NCI-H187 (cell line): ENCODE measurements at places on chromosomes 5 and 9.

- no peak for DNase-seq
These were observed 35.4 kb upstream of the MSH3 start for GRCh38 chr5:80619086-80619485.

- DNase-seq, result no peak
These were observed 333.4 kb downstream of the ICE1 start for GRCh38 chr5:5755888-5756287.

DNA sequence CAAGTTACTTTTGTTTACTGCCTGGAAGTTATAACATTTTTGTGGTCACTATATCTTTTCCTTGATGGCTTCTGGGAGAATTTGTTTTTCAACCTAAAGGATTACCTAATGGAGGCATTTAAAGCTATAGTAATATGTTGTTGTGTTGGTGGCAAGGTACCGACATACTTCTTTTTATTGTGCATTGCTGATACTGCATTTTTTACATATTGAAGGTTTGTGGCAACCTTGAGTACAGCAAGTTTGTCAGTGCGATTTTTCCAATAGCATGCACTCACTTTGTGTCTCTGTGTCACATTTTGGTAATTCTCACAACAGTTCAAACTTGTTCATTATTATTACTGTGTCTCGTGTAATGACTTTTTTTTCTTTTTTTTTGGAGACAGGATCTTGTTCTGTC, 246.3 kb downstream of the LRRC70 start:
- DNase-seq, result no peak

DNA sequence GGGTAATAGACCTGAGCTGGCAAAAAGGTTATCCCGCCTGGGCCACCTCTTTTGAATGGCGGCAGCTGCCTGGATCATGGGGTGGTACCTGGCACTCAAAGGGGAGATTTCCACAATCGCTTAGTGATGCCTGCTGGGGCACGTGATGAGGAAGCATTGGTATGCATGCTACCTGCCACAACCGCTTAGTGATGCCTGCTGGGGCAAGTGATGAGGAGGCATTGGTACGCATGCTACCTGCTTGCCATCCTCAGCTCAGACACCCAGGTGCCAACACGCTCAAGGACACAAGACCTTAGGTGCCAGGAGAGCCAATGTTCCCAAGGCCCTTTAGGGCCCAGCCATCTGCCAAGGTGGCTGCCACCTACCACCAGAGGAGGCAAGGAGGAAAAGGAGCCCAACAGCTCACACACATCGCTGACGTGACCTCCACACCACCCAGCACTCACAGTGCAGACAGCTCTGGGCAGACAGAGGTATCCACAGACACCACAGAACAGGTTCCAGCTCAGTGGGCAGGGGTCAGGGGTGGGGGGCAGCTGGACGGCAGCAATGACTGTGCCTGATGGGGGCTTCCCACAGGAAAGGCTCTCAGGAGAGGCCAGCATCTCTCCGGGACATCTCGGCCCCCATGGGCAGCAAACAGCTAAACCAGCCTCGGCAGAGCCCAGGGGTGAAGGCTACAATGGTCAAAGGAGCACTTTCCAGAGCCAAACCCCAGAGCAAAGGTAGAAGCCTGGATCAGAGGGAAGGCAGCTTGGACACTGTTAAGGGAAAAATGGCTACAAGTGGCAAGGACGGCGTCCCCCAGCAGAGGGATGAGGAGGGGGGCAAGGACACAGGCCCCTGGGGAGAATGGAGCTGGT, 43.0 kb upstream of the SARDH start:
- DNase-seq, result no peak

DNA sequence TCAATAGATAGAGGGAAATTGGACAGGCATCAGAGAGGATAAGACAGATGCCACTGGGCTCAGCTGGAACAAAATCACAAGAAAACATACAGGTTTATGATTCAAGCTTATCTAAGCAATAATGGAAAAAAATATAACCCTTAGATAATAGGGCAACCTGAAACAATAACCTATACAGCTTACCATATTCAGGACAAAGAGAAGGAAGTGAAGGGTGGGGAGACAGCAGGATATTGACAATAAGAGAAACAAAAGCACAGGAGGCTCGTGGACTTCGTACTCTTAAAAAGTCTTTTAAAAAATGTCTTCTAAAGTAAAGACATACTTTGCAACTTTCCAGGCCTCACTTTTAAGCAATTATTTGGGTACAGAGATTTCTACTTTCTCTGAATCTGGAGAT, 225.3 kb downstream of the NTRK2 start:
- no peak for DNase-seq
